ENCODE measurements at places on chromosomes 2 and 18.

GRCh38 chr2:125581557-125581956 is 1074.4 kb upstream of the GYPC start:
- DNase-seq, result no peak

GRCh38 chr2:21404137-21404536 is 280.4 kb downstream of the TDRD15 start:
- DNase-seq, result no peak

- no peak for DNase-seq
These were observed 100.5 kb downstream of the CABYR start for GRCh38 chr18:24239341-24239740.

GRCh38 chr2:106972782-106973181 is 86.8 kb upstream of the ST6GAL2 start:
- no peak for DNase-seq

GRCh38 chr2:167134381-167135072 is 246.2 kb downstream of the XIRP2 start:
- no peak for DNase-seq

- DNase-seq, result no peak
These were observed 894.4 kb downstream of the BCL11A start for GRCh38 chr2:59658906-59659635.

DNA sequence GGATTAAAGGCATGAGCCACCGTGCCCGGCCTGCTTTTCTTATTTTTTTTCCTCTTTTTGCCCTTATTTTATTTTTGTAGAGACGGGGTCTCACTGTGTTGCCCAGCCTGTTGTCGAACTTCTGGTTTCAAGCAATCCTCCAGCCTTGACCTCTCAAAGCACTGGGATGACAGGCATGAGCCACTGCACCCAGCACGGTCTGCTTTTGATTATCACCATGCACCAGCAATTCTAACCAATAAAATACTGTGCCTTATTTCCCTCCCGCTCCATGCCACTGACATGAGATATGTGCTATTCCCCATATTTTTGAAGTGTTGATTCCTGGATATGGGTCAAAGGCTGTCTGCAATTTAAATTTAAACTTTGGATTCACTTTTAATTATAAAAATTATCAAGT is 42.9 kb downstream of the ACYP2 start:
- DNase-seq, result no peak

GRCh38 chr2:78082555-78082954 is 560.4 kb upstream of the LRRTM4 start:
- DNase-seq, result no peak

GRCh38 chr2:234267534-234267933 is 217.0 kb downstream of the SPP2 start:
- no peak for DNase-seq

- no peak for DNase-seq
These were observed 658.7 kb downstream of the KCNJ3 start for GRCh38 chr2:155357172-155357571.

DNA sequence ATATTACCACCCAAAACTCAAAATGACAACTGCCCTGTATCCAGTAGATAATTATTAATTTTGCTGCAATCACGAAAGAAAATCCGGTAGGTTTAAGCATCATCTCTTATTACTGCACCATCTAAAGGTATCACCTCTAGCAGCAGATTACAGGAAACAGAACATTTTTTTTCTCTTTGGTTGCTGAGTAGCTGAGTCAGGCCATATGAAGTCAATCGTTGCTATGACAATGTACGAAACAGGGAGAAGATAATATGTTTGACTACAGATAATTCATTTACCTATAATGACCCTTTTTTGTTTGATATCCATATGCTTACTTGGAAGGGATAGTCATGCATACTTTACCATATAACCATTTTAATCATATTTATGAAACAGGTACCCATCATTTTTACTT is 831.6 kb upstream of the CHAC2 start:
- no peak for DNase-seq

DNA sequence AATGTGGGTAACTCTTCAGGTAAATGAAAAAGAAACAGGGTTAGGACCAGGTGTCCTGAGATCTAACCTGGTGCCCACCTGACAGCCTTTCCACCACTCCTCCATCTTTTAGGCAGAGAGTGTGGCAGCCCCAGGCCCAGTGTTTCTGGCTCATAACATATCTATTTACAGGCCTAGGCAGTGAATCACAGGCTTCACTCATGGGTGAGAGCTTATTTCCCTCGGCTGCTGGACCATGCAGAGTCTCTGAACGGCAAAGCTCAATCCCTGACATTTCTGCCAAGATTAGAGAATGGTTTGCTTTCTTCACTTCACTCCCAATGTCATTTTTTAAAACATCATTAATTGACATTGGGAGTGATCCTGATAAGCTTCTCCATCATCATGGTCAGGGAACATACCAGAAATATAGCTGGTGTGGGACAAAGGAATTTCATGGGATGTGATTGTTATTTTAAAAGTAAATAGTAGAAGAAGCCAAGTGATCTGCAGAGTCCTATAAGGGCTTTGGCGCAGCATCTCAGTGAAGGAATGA is 323.9 kb downstream of the SETBP1 start:
- DNase-seq, result no peak

- no peak for DNase-seq
These were observed 54.7 kb upstream of the MGAT5 start for GRCh38 chr2:134199123-134199522.

DNA sequence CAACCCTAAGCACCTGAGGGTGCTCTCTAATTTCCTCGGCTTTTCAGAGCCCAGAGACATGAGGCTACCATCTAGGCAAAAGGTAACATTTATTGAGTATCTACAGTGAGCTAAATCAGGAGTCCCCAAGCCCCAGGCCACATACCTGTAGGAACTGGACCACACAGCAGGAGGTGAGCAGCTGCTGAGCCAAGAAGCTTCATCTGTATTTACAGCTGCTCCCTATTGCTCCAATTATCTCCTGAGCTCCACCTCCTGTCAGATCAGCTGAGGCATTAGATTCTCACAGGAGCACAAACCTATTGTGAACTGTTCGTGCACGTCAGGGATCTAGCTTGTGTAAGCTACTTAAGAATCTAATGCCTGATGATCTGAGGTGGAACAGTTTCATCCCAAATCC is 70.2 kb downstream of the RND3 start:
- DNase-seq, result no peak

GRCh38 chr2:191835539-191836350 is 11.1 kb downstream of the CAVIN2 start:
- no peak for DNase-seq

DNA sequence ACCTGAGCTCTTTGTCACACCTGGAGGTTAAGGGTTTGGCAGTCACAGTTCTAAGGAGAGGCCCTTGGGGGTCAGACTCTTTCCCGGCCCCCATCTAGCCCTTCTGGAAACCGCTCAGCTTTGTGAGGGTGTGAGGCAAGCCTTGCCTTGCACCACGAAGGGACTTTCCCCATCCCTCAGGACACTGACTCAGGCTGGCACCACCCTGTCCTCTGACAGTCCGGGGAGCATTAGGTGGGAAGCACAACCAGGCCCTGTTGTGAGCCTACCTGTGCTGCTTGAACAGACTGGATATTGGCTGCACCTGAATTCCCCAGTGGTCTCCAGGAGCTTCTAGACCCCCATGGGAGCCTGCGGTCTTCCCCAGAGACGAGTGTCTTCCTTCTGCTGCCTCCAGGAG is 47.0 kb upstream of the GBX2 start:
- no peak for DNase-seq

GRCh38 chr2:151840216-151841046 is 12.2 kb upstream of the ARL5A start:
- no peak for DNase-seq

Measured in activated CD4-positive, alpha-beta T cell treated with anti-CD3 and anti-CD28 coated beads for 48 hours (primary cell).